ENCODE measurements at places on chromosomes 3 and 15. TPM values are rescaled to one million over a fixed set of nuclear protein-coding genes. Genes with fewer than 3 reads are reported as not detected.

DNA sequence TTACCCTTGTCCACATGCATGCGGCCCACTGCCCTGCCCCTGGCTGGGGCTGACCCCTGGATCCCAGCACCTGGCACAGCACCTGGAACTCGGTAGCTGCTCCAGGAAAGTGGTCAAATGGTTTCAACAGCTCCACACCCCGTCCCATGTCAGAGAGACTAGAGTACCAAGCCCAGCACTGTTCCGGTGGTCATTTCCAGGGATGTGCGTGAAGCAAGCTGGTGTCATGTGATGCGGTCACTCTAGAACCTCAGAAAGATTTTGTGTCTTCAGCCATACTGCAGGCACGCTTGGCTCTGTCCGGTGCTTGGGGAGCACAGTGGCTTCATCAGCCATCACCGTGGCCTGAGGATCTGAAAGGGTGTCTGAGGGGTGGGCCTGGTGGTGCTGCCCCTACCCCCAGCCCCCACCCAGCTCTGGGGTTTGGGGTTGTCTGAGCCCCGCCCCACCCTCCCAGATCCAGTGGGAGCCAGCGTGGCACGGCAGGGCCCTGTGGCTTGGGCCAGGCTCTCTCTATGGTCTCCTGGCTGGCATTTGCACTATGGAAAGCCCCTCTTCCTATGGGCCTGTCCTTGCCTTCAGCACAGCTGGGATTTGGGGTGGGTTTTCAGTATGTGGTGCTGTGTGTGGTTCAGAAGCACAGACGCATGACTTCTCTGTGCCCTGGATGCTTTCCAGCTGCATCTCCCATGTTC, 15.3 kb downstream of the APBA2 start:
- no peak for DNase-seq

The TPRG1 gene
- 2.3 TPM for polyA plus RNA-seq

The CLN6 gene
- 17.1 TPM for polyA plus RNA-seq

The FAM81A gene
- polyA plus RNA-seq = 1.7 TPM

The GABRG3 gene
- polyA plus RNA-seq = 0.34 TPM

DNA sequence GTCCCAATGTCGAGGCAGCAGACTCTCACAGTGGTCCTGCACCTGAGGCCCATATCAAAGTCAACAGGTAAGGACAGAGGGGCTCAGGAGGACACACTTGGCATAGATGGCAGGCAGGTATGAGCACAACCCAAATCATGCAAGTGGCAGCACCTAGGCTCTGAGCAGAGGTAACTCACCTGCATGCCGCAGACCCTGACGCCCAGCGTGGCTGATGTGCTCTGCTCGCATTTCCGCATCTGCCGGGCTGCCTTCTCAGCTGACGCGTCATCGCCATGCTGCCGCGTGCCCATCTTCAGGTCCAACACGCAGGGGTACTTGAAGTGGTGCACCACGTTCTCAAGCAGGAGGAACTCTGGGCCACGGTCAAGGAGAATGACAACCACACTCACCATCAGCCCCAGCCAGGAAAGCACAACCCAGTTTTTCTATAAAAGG, 4.2 kb upstream of the GMPPB start:
- no peak for DNase-seq

DNA sequence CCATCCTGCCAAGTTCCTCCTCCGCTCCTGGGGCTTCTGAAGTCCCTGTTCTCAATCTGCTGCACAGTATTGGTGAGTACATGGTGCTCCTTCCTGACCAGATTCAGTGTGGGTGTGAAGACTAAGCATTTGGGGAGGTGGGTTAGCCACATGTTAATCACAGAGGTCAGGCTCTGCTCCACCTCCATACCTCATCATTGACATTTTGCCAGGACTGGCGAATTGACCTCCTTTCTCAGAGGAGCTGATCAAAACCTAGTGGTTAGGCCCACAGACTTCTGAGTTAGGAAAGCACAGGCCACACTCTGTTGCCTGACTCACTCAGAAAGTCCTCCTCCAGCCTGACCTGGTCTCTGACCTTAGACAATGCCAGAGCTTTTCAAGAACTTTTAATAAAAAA, 8.4 kb upstream of the RPS17 start:
- DNase-seq = no peak

The KAT2B gene
- polyA plus RNA-seq = 20.5 TPM

The CMTM8 gene
- not detected for polyA plus RNA-seq

DNA sequence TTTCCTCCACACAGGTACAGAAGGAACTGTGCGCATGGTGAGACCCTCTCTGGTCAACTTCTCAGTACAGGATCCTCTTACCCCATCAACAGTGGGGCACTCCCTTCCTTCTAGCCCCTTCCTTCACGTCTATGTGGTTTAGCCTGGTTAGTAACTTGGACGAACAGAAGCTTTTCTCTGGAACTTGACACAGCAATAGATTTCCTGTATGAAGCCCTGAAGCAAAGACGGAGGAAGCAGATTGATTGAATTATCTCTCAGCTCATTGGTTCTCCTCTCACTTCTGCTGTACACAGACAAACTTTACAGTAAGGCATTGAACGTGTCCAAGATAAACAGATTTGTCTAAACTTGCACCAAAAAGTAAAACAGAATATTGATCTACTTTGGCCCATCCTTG, at the start of gene CD200R1:
TSS of gene CD200R1 (minus strand) at position 210 of the 400 bp plus-strand sequence. CDS start 246 bp downstream, outside the sequence.
- no peak for DNase-seq

- no peak for DNase-seq
These were observed 207.7 kb downstream of the FAM43A start for GRCh38 chr3:194893121-194893987.

GRCh38 chr3:33060609-33061337, 36.2 kb downstream of the GLB1 start:
- DNase-seq = no peak

DNA sequence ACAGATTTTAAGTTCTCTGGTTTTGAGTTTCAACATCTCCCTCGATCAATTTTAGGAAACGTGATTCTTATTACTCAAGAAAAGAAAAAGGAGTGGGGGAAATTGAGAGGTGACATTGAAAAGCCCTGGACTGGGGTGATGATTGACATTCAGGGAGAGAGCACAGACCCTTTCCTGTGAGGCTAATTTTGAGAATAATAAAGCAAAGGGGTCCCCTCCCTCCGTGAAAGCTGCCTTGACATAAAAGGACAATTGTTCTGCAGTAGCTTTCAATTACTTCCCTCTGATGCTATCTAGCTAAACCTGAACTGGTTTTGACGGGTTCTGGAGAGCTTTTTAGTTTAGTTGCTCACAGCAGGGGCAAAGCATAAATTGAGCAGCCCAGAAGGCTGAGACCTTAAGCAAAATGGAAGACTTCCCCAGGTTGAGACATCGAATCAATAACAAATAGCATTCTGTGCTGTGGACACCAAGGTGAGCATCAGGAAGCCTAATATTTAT, 14.4 kb upstream of the CMTM8 start:
- no peak for DNase-seq

GRCh38 chr15:101185770-101186169, 66.1 kb downstream of the CHSY1 start:
- no peak for DNase-seq

- DNase-seq = no peak
These were observed 99.3 kb downstream of the LRRK1 start for GRCh38 chr15:101018450-101018849.

The FGD5 gene
- polyA plus RNA-seq = 16.1 TPM

- DNase-seq = no peak
These were observed 40.9 kb downstream of the STRIT1 start for GRCh38 chr3:155252535-155252934.

The FANCD2OS gene
- not detected for polyA plus RNA-seq

DNA sequence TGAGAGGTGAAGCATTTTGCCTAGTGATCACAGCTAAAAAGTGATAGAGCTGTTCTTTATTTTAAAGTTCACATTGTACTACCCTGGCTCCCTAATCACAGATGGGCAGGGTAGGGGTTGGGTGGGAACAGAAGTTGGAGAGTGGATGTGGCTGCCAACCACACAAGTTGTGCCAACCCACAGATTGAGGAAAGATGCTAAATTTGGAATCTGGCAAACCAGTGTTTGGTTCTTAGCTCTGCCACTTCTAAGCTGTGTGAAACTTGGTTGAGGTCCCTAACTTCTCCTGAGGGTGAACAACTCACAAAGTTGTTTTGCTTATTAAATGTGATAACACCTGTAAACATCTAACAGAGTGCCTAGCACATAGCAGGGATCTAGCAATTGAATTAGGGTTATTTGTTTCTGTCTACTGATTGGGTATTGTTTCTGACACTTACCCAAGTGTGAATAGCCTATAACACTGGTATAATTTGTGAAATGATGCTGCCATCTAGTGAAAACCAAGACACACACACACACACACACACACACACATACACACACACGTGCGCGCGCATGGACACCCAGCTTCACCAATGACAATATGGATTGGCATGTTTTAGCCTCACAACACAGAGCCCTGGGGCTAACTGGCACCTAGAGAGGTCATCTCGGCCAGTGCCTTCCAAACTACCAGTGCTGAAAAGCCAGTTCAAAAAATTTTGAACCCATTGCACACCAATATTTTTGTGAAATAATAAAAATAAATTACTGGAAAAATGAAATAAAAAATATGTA, 25.3 kb downstream of the ADGRG7 start:
- DNase-seq = no peak

- DNase-seq = peak; percentile 63
These were observed 244.1 kb upstream of the PDZRN3 start for GRCh38 chr3:73868688-73869315.

DNA sequence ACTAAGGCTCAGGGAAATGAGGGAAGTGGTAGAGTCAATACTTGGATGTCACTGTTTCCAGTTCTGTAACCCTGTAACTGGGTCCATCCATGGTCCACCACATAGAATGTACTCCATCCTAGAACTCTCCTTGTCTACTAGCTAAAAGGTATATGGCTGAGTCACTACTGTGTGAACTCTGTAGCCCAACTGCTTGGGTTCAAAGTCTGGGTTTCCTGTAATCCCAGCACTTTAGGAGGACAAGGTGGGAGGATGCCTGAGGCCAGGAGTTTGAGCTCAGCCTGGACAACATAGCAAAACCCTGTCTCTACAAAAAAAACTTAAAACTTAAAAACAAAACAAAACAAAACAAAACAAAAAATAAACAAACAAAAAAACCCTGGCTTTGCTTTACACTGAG, 5.3 kb upstream of the DIS3L start:
- DNase-seq = no peak

- DNase-seq = no peak
These were observed 139.7 kb upstream of the CFAP20DC start for GRCh38 chr3:59189526-59189925.

GRCh38 chr15:66765478-66766281, 63.6 kb downstream of the SMAD6 start:
- DNase-seq = no peak

- no peak for DNase-seq
These were observed 37.7 kb downstream of the RFTN1 start for GRCh38 chr3:16475766-16476165.

The SLC28A1 gene
- polyA plus RNA-seq = 0.57 TPM

The SIDT1 gene
- polyA plus RNA-seq = 2.2 TPM

GRCh38 chr3:39220407-39221140, 28.2 kb upstream of the XIRP1 start:
- DNase-seq = peak; percentile 11

The FGF12 gene
- polyA plus RNA-seq = not detected

The TIPARP gene
- 9.4 TPM for polyA plus RNA-seq

- no peak for DNase-seq
These were observed 448.6 kb upstream of the PROK2 start for GRCh38 chr3:72233571-72233970.

- DNase-seq = no peak
These were observed 33.2 kb downstream of the SIDT1 start for GRCh38 chr3:113565555-113565954.

DNA sequence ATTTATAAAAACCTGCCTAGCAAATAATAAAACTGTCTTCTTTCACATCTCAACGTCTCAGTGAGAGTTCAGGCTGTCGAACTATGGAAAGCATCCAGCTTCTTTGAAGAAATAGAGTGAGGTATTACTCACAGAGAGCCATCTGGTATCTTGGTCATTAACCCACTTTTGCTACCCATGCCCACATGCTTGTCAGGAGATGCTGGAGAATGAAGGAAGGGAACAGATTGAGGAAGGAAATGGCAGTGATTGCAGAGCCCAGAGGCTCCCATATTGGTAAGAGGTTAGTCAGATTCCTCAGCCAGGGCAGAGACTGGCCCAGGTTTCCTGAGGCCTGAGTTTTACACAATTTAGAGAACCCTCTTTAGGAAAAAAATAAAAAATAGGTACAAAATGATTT, 119.1 kb downstream of the B3GALNT1 start:
- no peak for DNase-seq

The PLIN1 gene
- not detected for polyA plus RNA-seq

DNA sequence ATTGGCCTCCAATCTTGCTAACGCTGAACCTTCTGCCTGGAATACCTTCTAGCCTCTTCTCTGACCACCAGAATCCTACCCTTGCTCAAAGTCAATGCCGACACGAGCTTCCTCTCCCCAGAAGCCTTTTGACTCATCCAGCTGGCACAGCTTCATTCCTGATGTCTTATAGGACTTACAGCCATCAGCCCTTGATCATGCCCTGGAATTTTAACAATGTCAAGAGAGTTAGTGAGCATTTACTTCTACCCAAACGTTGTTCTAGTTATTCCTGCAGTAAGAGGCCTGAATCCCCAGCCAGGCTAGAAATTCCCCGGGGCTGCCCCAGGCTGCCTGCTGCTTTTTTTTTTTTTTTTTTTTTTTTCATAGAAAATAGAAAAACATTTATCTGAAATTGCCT, 3.9 kb downstream of the CYP1A2 start:
- no peak for DNase-seq

- DNase-seq = no peak
These were observed 22.1 kb downstream of the HDAC11 start for GRCh38 chr3:13501958-13502790.

DNA sequence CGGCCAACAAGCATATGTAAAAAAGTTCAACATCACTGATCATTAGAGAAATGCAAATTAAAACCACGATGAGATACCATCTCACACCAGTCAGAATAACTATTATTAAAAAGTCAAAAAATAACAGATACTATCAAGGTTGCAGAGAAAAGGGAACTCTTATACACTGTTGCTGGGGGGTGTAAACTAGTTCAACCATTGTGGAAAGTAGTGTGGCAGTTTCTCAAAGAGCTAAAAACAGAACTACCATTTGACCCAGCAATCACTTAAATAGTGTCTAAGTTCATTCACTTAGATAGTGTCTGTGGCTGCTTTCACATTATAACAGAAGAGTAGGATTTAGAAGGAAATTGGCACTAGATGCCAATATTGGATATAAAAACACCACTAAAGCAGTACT, 49.7 kb downstream of the CGGBP1 start:
- DNase-seq = no peak

- DNase-seq = no peak
These were observed 341.7 kb upstream of the UBE2E2 start for GRCh38 chr3:22861426-22861825.

DNA sequence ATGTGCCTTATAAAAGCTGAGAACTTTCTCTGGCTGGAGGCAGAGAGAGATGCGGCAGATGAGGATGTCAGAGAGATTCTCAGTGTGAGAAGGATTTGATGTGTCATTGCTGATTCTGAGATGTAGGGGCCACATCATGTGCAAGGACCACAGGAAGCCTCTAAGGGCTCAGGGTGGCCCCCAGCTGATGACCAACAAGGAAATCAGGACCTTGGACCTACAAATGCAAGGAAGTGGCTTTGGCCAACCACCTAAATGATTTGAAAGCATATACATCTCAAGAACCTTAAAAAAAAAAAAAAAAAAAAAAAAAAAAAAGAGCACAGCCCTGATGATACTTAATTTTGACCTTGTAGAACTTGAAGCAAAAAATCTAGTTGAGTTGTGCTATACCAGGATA, 282.4 kb downstream of the ERC2 start:
- no peak for DNase-seq

The ZNF501 gene
- 7.6 TPM for polyA plus RNA-seq

Data from muscle of arm (tissue), 14 donors.